Activated CD8-positive, alpha-beta memory T cell treated with anti-CD3 and anti-CD28 coated beads for 1 hour (primary cell): ENCODE measurements at places on chromosomes 3 and 15.

- no peak for DNase-seq
Measured at GRCh38 chr3:87958289-87958688, 100.5 kb downstream of the CGGBP1 start.

GRCh38 chr15:25652704-25653103 is 210.4 kb downstream of the ATP10A start:
- DNase-seq, result no peak

- no peak for DNase-seq
Measured at GRCh38 chr3:55297706-55298105, 189.4 kb downstream of the WNT5A start.

DNA sequence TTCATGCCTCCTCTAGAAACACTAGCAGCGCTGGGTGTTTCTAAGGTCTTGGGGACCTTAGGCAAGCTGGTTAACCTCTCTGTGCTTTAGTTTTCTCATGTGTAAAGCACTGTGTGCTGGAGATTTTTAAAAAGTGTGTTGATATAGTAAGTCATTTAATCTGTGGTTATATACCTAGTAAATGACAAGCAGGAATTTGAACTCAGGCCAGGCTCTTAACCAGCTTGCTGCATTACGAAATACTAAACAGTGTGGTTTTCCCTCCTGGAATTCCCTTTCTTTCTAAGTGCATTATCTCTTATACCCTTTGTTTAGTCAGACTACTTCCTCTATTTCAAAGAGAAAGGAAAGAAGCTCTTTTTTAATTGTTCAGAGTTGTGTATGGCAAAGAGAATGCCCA is 26.5 kb downstream of the NEO1 start:
- no peak for DNase-seq

DNA sequence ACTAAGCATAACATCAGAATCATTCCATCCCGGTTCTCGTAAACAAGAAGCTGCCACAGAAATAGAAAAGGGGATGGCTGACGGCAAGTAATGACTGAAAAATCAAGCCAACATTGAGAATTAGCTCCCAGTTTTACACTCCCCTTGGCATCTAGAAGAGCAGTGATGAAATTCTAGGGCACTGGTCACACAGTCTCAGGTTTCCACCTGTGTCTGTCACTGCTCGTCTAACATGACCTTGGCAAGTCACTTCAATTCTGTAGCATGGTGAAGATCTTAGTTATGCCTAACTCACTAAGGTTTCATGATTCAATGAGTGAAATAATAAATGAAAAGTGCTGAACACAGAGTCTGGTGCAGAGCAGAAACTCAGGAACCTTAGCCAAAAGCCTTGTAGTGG is 272.3 kb upstream of the ARRDC4 start:
- DNase-seq, result no peak

DNA sequence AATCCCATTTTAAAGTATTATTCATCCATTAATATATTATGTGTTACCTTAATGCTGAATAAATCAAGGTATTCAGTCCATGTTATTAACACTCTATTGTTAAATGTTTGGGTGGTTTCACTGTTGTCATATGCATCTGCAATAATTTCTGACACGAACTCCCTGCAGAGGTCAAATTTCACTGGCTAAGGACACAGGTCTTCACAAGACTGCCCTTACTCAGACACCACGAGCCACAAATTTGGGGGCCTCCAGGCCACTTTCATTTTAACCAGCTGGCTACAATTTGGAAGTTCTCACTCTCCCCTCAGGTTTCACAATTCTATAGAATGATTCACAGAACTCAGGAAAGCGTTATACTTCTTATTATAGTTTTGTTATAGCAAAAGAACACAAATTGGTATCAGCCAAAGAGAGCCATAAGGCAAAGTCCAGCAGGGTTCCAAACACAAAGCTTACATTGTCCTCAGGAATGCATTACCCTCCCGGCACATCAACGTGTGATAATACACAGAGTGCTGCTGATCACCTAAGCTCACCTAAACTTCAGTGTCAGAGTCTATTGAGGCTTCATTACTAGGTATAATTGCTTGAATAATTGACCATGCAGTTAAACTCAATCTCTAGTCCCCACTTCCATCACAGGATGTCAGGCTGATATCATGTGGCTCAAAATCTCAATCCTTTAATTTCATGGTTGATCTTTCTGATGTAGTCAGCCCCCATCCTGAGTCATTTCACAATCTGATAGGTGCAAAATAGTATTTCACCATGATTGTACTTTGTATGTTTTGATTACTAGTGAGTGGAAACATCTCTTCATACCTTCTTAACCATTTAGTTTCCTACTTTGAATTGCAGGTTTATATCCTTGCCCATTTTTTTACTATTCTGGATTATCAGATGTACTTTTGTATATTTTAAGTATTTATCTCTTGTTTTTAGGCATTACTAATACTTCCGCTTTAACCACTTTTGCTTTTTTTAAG is 441.4 kb upstream of the AGTR1 start:
- DNase-seq, result no peak

DNA sequence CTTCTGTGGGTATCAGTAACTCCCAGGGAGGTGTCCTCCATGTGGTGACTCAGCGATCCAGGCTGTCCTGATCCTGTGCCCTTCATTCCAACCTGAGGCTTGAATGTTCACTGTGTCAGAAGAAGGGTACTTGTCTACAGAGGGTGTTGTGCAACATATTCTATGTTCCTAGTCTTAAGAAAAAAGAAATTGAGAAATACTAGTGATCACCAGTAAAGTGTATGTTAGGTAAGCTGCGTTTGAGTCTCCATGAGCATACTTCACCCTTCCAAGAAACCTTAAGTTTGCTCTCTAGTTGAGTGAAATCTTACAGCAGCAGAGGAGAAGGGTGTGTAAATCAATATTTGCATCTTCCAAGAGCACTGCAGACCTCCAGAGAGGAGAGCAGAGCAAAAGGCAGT is 122.2 kb upstream of the SLC24A5 start:
- no peak for DNase-seq
